ENCODE measurements at places on chromosomes 11 and 22.

DNA sequence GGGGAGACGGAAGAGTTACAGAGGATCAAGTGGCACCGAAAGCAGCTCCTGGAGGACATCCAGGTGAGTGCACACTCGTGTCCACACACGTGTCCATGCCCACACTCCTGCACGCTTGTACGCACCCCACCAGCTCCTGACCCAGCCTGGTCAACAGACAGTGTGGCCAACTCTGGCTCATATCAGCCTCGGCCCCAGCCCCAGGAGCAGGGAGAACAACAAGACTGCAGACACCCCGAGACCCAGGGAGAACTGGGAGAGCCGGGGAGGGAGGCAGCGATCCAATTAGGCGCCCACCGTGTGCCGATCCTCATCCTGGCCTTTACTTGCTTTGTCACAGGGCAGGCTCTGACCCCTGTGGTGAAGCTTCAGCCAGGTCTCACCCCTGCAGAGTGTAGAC, 10.3 kb downstream of the CYTH4 start:
- no peak for DNase-seq

- DNase-seq, result no peak
Observed at GRCh38 chr11:14224395-14224794, 134.6 kb downstream of the RRAS2 start.

GRCh38 chr11:110289472-110289871, 6.9 kb downstream of the RDX start:
- no peak for DNase-seq

DNA sequence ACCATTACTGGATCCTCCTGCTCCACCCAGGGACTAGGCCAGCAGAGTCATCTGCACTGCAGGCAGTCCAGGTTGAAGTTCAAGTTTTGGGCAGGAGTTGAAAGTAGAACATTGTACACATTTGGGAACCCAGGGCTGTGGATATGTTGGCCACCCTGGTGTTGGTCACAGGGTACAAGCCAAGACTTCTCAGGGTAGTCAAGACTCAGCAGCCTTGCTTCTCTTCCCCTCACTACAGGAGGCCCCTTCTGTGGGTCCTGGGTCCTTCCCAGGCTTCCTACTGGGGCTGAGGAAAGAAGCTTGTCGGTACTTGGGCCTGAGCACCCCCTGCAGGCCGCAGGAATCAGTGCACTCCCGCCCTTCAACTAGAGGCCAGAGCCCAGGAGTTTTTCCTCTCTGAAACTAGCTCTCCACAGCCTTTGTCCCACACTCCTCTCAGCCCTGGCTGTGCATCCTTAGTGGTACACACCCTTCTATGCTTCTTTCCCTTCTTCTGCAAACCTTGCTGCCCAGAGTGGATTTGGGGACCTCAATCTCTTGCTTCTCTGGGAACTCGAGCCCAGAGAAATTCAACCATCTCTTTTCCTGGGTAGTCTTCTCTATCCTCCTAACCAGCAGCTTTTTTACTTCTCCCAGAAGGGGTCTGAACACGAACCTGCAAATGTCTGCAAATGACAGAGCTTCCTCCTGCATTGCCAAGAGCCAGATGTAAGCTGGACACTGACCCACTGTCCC, 2.6 kb upstream of the HPX start:
- peak; percentile 61 for DNase-seq

Data from activated naive CD8-positive, alpha-beta T cell treated with anti-CD3 and anti-CD28 coated beads, Interleukin-2, amount 50 U/mL, for 24 hours (primary cell).